ENCODE measurements at places on chromosomes 16 and 17.

DNA sequence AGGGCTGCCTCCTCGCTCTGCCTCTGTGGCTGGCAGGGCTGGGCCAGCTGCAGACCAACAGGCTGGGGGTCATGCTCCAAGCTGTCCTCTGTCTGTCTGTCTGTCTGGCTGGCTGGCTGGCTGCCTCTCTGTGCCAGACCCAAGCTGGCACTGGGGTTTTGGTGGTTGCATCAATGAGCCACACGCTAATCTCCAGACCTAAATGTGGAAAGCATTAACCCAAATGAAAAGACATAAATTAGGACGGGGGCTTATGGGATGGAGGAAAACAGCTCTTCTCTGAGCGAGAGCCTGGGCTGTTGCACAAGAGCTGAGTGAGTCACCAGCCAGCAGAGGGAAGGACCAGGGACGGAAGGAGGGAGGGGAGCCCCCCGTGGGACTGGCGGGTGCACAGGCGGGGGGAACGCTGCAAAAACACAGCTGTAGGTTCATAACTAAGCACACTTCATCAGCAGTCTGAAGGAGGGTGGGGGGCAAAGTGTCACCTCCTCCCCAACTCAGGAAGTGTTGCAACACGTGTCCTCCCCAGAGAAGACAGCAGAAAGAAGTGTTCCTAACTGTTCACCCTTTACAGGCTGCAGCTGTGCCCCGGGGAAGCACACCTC is 83.4 kb downstream of the GAS7 start:
- DNase-seq: peak; percentile 80

GRCh38 chr17:915538-916201 is 63.9 kb downstream of the NXN start:
- no peak for DNase-seq

- DNase-seq: no peak
These were observed 41.7 kb downstream of the SEC14L1 start for GRCh38 chr17:77182205-77183172.

DNA sequence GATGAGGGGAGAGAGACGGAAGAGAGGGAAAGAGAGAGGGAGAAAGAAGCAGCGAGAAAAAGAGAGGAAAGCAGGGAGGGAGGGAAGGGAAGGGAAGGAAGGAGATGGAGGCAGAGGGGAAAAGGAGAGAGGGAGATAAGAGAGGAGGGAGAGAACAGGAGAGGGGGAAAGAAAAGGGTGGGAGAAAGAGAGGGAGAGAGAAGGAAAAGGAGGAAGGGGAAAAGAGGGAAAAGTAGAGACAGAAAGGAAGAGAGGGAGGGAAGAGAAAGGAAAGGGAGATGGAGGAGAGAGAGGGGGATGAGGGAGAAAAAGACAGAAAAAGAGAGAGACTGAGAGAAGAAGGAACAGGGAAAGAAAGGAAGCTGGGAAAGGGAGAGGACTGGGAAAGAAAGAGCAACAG is 814.4 kb downstream of the CDH11 start:
- DNase-seq: no peak

Data from endodermal cell (in vitro differentiated cells).